ENCODE measurements at places on chromosomes 4 and X. TPM values are rescaled to one million over a fixed set of nuclear protein-coding genes. Genes with fewer than 3 reads are reported as not detected.

DNA sequence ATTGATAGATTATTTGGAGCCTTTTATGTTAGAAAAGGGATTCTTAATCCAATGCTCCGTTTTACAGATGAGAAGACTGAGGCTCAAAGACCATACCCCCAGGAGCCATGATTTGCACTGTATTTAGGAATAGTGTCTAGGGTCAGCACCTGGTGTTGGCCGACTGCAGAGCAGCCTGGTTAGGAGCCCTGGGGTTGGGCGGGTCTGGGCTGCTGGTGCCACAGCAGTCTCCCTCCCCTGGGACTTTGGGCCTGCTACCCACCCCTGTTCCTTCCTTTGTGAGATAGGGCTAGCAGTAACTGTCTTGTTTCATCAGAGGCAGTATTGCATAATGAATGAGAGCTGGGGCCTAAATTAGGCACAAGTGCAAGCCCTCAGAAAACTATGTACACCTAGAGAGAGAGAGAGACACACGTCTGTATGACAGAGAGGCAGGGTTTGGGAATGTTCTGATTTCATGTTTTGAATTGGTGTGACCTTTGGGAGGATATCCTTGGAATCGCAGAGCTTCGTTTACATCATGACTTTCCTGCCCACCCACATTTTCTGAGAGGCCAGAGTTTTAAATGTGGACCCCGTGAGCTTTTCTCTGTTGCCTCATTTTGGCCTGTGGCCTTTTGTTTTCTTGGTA lies 111.7 kb downstream of the PTTG2 start:
- no peak for DNase-seq

- DNase-seq, result no peak
Observed at GRCh38 chr4:144294211-144294610, 153.7 kb upstream of the GYPA start.

DNA sequence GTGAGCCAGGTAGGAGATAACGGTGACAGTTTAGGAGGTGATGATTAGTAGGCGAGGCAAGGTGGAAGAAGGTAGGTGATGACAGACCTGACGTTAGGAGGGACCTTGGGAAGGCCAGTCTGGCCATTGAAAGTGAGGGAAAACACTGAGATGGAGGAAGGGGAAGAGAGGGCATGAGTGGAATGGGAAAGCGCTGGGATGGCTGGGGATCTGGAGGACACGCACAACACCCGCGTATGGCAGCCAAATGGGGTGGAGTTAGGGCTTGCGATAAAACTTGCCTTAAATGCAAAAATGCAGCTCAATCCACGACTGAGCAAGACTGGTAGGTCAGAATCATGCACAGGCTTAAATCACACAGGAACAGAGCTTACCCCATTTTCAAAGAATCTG lies 605 bp upstream of the CDKL2 start:
- DNase-seq, result no peak

DNA sequence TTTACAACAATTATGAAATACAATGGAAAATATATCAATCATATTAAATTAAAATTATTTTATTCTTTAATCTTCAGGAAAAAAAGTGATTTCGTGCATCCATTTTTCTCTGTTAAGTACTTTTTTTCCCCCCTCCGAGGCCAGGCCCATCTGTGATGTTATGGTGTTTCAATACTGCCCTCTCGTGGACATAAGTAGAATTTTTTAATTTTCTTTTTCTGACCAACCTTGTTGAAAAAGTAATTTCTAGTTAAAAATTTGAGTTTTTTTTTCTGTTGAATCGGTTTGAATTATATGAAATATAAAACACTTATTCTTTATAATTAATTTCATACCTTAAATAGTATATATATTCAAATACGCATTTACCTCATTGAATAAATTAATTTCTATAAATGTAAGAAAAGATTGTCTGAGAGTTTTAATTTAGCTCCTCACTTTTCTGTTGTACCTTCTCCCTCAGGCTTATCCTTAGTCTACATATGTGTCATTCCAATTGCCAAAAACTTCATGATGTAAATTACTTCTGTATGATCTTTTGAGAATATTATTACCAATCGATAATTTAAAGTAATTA lies 175.8 kb upstream of the TECRL start:
- no peak for DNase-seq

The ZRSR2 gene
- 7.1 TPM for total RNA-seq

- DNase-seq, result no peak
Observed at GRCh38 chr4:182700362-182701160, 216.6 kb downstream of the DCTD start.

DNA sequence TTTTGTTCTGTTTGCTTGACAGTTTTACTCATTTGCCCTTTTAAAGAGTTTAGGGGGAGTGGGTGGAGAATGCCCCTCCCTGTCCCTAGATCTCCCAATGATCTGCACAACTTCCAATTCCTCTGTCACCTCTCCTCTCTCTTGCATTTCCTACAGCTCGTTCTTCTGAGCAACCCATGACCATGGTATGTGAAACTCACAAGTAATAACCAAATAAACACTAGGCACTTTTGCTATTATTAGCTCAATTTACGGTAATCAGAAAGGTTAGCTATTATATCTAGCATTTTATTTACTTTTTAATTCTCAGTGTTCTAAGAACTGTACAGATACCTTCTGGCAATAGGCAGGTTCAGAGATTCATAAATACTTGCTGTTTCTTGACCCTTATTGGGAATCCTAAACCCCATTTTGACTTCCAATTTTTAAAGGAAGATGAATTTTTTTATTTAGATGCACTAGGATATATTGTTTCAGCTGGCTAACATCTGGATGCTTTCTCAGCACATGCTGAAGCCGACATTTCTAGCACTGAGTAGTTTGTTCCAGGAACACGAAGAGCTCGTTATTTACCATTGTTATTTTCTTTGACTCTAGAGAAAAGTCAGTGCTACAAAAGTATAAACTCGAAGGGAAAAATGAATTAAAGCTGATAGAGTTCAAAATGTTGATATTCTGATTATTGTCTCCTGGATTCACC lies 194.7 kb upstream of the TLL1 start:
- DNase-seq, result no peak

DNA sequence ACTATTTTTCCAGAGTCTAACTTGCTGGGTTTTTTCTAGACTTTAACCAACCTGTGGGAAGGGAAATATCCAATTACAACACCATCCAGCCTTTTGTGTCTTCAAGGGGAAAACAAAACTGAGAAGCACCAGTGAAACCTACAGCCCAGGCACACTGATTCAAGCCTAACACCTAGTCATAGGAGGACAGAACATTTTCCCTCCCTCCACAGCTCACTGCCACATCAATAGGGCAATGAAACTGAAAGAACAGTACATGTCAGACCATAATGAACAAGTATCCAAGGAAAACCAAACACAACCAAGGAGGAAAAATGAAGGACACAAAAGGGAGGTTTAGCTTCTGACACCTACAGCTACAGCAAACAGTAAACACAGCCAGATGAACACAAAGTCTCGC lies 17.6 kb downstream of the MAGEA8 start:
- DNase-seq, result no peak

The CACNA1F gene
- 1.7 TPM for total RNA-seq

DNA sequence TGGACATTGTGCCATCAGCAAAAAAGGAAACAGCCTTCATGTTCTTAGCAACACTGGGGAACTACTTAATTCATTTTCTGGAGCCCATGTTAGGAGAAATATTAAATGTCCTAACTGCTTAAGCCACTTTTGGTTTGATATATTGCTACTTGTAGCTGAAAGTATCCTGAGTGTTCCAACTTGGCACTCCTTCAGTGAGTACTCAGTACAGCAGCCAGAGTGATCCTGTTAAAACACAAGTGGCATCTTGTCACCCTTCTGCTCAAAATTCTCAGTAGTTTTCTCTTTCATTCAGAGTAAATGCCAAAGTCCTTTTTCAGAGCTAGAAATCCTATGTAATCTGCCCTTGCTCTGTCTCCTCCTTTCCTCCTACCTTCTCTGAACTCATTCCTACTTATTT lies 522.0 kb downstream of the GRID2 start:
- no peak for DNase-seq

DNA sequence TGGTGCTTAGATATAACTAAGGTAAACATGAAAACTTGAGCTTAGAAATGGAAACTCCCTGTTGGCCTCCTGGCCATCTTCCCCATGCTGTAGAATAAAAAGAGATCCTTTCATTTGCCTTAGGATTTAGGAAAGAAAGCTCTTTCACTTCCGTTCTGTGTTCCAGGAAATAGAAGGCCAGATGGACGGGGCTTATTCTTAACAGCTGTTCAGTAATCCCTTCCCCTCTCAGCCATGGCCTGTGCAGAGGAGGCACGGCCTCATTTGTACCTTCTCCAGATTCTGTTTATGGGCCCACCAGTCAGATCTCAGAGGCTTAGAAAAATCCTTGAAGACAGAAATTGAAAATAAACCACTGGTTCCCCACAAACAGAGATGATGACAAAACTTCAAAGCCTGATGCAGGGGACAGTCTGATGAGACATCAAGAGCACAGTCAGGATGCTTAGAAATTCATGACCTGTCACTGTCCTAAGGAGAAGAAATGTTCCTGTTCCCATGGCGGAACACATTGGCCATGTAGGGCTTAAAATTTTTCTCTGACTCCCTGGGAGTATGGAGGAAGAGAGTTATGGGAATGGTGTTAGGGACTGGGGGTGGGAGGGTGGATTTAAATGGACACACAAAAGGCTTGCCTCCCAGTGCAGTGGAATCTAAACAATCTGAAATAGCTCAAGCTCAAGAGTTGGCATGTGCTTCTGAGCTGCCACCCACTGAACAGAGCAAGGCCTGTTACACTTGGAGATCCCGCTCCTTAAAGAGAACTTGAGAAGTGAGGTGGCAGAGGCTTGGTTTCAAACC lies 188.8 kb downstream of the SOWAHB start:
- no peak for DNase-seq
